A549 treated with ZK216348 at 1 μM for 4 hours (cell line): ENCODE measurements at places on chromosomes 4 and X. TPM values are rescaled to one million over a fixed set of nuclear protein-coding genes. Genes with fewer than 3 reads are reported as not detected.

The FREM3 gene
- total RNA-seq: not detected in 5 replicates

The DRP2 gene
- 0.19 to 0.27 TPM (median 0.22 TPM) in 5 replicates for total RNA-seq

The ITM2A gene
- 0.38 to 0.66 TPM in 2 of 5 replicates, not detected in the others for total RNA-seq

The CXCL8 gene
- 3.6 to 20.1 TPM (median 9.4 TPM) in 5 replicates for total RNA-seq

The CENPVL2 gene
- total RNA-seq: not detected in 5 replicates

The TEX13A gene
- total RNA-seq: not detected in 5 replicates

The IL13RA1 gene
- total RNA-seq: 40.5 to 63.9 TPM (median 57.5 TPM) in 5 replicates

The STS gene
- total RNA-seq: 1.6 to 2.3 TPM (median 2.0 TPM) in 5 replicates

The TMPRSS11E gene
- not detected in 5 replicates for total RNA-seq

The NOX1 gene
- total RNA-seq: 0.11 to 0.20 TPM in 2 of 5 replicates, not detected in the others

The PAGE2B gene
- not detected in 5 replicates for total RNA-seq

The DDX53 gene
- not detected in 5 replicates for total RNA-seq

The MED28 gene
- 24.0 to 45.7 TPM (median 26.9 TPM) in 5 replicates for total RNA-seq

The CSAG1 gene
- 0.34 to 0.46 TPM in 2 of 5 replicates, not detected in the others for total RNA-seq

The KCND1 gene
- total RNA-seq: 0.92 to 1.6 TPM (median 1.2 TPM) in 5 replicates

The SMIM31 gene
- total RNA-seq: 0.08 TPM in 1 of 5 replicates, not detected in the others

The PLP1 gene
- total RNA-seq: not detected in 5 replicates

The CXCL6 gene
- total RNA-seq: not detected in 5 replicates

The CT47C1 gene
- not detected in 5 replicates for total RNA-seq
